ENCODE measurements at places on chromosomes 5 and 9. TPM values are rescaled to one million over a fixed set of nuclear protein-coding genes. Genes with fewer than 3 reads are reported as not detected.

- H3K27ac ChIP-seq = no peak overlapping the region
- H3K27me3 ChIP-seq = no peaks in the 10 kb centered on the region
- no peaks in the 10 kb centered on the region for H3K4me1 ChIP-seq
- no peak for DNase-seq
- no peaks in the 10 kb centered on the region for H3K36me3 ChIP-seq
Measured at GRCh38 chr5:167777746-167778145, 513.7 kb upstream of the WWC1 start.

- H3K27me3 ChIP-seq = peaks cover 8% of the 10 kb centered on the region
- no peak overlapping the region for H3K4me3 ChIP-seq
- H3K36me3 ChIP-seq = no peaks in the 10 kb centered on the region
- no peaks in the 10 kb centered on the region for H3K4me1 ChIP-seq
- no peak for DNase-seq
Measured at GRCh38 chr9:135692410-135692809, 6.9 kb downstream of the SOHLH1 start.

GRCh38 chr9:126533926-126534310 is 79.8 kb upstream of the LMX1B start:
- H3K4me1 ChIP-seq = peaks cover 25% of the 10 kb centered on the region
- H3K27me3 ChIP-seq = peaks cover 2% of the 10 kb centered on the region
- H3K4me3 ChIP-seq = no peak overlapping the region
- H3K36me3 ChIP-seq = no peaks in the 10 kb centered on the region

DNA sequence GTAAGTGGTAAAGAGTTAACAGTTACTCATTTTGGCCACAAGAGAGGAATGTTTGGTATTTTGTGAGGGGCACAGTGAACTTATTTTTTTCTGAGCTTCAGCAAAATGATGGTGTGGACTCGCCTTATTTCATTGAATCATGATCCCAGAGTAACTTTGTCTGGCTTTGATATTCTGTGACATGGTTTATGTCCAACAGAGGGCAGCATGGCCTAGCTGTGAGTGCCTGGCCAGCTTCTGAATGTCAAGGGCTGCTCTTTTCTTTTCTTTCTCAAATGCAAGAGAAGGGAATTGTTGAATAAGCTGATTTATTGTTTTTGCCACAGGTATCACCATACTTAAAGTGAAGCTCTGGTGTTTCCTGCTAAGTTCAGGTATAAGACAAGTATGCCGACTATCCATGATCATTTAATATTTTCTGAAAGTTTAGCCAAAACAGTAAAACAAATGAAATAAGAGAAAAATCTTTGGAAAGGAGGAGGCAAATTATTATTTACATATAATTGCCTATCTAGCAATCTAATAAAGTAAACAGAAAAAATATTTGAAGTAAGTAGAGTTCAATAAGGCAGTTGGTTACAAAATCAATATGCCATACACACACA is 31.7 kb downstream of the MRPL22 start:
- no peaks in the 10 kb centered on the region for H3K27me3 ChIP-seq
- H3K4me1 ChIP-seq = no peaks in the 10 kb centered on the region
- H3K36me3 ChIP-seq = peaks cover 25% of the 10 kb centered on the region

GRCh38 chr9:93205045-93205768 is 21.3 kb downstream of the WNK2 start:
- no peaks in the 10 kb centered on the region for H3K36me3 ChIP-seq
- peaks cover 5% of the 10 kb centered on the region for H3K4me1 ChIP-seq
- DNase-seq = no peak

GRCh38 chr5:149561848-149562247 is 10.6 kb upstream of the CSNK1A1 start:
- H3K36me3 ChIP-seq = no peaks in the 10 kb centered on the region
- H3K27me3 ChIP-seq = no peaks in the 10 kb centered on the region
- peaks cover 17% of the 10 kb centered on the region for H3K4me1 ChIP-seq

GRCh38 chr9:115117999-115118878 is at the start of gene TNC:
Gene TNC, minus strand, starts transcription at chr9:115118157. Its CDS starts 27,139 bp downstream, at chr9:115091018.
- no peak within 1 kb of the TSS for H3K27ac ChIP-seq
- H3K4me1 ChIP-seq = peaks cover 6% of the 10 kb centered on the region
- no peaks in the 10 kb centered on the region for H3K36me3 ChIP-seq
- H3K27me3 ChIP-seq = peaks cover 74% of the 10 kb centered on the region

DNA sequence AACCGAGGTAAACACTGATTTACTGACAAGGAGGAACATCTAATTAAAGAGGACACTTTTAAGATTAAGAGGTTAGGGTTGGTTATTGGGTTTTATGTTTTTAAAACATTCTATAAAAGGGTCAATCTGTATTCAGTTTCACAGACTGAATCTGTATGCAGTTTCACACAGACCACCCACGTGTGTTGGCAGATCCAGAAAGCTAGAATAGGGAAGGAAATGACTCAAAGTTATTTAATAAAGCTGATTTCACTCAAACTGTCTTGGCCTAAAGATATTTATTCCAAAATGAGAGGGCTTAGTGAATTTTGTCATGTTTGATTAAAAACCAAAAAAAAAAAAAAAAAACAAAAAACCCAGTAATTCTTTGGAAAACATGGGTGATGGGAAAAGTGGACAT is 140.2 kb downstream of the SLC24A2 start:
- no peaks in the 10 kb centered on the region for H3K36me3 ChIP-seq
- no peak overlapping the region for H3K27ac ChIP-seq
- no peak for DNase-seq
- H3K4me1 ChIP-seq = no peaks in the 10 kb centered on the region
- H3K27me3 ChIP-seq = peaks cover 4% of the 10 kb centered on the region

DNA sequence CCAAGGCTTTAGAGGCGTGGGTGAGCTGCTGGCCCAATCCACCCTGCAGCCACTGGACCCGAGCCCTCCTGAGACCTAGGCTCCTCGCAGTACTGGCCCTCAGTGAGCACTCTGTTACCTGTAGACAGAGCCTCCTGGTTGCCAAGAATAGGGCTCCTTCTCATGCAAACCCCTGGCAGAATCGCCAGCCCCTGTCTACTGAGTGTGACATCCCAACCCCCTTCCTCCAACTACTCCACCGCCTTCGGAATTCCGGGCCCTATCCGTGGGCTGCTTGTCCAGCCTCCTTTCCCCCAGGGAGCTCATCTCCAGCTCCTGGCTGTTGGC is 23.8 kb upstream of the COL5A1 start:
- no peaks in the 10 kb centered on the region for H3K4me1 ChIP-seq
- H3K27ac ChIP-seq = no peak overlapping the region
- no peak overlapping the region for H3K4me3 ChIP-seq
- DNase-seq = no peak

DNA sequence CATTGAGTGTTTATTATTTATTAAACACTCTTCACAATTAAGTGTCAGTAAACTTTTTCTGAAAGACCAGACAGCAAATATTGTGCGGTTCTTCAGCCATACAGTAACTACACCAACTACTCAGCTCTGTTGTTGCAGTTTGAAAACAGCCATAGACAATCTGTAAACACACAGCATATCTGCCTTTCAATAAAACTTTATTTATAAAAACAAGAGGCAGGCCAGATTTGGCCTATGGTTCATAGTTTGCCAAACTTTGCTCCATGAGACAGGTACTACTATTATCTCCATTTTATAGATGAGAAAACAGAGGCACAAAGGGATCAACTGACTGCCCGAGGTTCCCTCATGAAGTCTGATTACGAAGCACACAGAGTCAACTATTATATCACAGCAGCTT is 11.5 kb downstream of the ADAMTS12 start:
- H3K27me3 ChIP-seq = peaks cover 8% of the 10 kb centered on the region
- H3K4me3 ChIP-seq = no peak overlapping the region
- no peaks in the 10 kb centered on the region for H3K4me1 ChIP-seq
- no peak overlapping the region for H3K27ac ChIP-seq

- peak overlapping the region; percentile 92 for H3K27ac ChIP-seq
- H3K4me3 ChIP-seq = peak overlapping the region; percentile 65
- no peaks in the 10 kb centered on the region for H3K36me3 ChIP-seq
- no peaks in the 10 kb centered on the region for H3K27me3 ChIP-seq
Measured at GRCh38 chr9:131728961-131729360, 10.9 kb downstream of the RAPGEF1 start.

DNA sequence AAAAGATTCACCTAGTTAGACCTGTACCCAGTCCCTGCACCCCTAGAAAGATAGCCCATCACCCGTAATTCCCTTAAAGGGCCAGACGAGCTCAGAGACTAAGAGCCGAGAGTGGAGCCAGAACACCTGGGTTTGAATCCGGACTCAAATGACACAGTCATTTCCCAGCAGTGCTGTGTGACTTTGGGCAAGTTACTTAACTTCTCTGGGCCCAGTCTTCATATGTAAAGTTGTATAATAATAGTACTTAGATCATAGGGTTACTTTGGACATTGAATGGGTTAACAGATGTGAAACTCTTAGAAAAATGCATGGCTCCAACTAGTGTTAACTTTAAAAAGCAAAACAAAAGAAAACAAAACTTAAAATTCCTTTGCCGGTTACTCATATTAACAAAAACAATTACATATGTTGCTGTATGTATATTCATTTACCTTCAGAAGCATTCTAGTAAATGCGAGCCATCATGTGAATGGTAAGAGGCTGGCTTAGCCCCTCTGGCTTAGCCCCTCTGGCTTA is 40.4 kb upstream of the RASGRF2 start:
- peaks cover 7% of the 10 kb centered on the region for H3K36me3 ChIP-seq
- no peaks in the 10 kb centered on the region for H3K27me3 ChIP-seq
- peaks cover 10% of the 10 kb centered on the region for H3K4me1 ChIP-seq
- no peak overlapping the region for H3K4me3 ChIP-seq
- no peak overlapping the region for H3K27ac ChIP-seq

DNA sequence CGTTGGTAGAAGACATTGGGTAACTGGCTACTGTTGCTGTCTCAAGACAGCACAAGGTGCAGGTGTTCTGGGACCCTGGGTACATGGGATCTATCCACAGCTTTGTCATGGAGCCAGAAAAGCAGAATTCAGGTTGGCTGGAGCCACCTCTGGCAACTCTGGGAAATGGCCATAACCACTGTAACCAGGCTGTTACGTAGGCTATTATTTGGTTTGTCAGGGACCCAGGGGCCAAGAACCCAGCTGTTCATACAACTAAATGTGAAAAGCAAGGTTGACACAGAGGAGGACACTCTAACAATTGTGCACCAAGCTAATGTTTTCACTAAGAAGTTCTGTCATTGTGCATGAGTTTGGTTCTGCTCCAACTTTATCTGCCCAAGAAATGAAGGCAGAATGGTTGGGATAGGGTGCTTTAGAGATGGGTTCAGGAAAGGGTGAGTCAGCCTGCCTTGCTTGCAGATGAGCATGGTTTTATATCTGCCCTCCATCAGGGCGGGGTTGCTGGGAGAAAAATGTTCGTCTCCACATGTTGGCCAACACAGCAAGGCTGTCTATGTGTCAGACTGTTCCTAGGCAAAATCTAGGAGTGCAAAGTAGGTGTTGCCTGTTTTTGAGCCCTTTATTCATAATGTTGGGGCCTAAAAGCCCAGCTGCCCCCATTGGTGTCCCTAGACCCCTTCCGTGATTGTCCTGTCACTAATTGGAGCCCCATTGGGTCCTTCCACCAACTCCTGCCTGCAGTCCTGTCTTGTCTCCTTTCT is 131.3 kb upstream of the DAP start:
- no peak for DNase-seq
- no peaks in the 10 kb centered on the region for H3K4me1 ChIP-seq
- H3K4me3 ChIP-seq = no peak overlapping the region
- H3K27me3 ChIP-seq = peaks cover 7% of the 10 kb centered on the region
- H3K36me3 ChIP-seq = no peaks in the 10 kb centered on the region

DNA sequence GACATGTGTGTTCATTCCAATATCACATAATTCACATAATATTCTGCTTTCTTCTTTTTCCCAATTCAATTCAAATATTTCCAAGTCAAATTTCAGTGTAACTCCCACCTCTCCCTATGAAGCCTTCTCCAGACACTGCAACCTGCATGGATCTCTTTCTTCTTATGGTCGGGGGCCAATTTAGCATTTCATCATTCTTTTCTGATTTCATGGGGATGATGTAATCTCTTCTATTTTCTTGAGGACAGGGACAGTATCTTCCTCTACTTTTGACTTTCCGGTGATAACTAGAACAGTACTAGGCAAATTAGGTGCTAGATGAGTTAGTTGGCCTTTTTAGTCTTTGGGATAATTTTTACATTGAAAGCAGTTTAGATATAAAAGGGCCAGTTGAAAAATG is 92.7 kb downstream of the CARTPT start:
- no peak overlapping the region for H3K4me3 ChIP-seq
- peaks cover 11% of the 10 kb centered on the region for H3K27me3 ChIP-seq
- H3K36me3 ChIP-seq = no peaks in the 10 kb centered on the region
- no peak overlapping the region for H3K27ac ChIP-seq

- no peak overlapping the region for H3K4me3 ChIP-seq
- no peaks in the 10 kb centered on the region for H3K4me1 ChIP-seq
- no peak for DNase-seq
- no peaks in the 10 kb centered on the region for H3K36me3 ChIP-seq
- no peak overlapping the region for H3K27ac ChIP-seq
Measured at GRCh38 chr5:9188956-9189355, 356.9 kb downstream of the SEMA5A start.

GRCh38 chr5:143194206-143194605 is 209.3 kb downstream of the NR3C1 start:
- H3K27ac ChIP-seq = no peak overlapping the region
- no peak for DNase-seq
- H3K4me1 ChIP-seq = no peaks in the 10 kb centered on the region
- H3K27me3 ChIP-seq = no peaks in the 10 kb centered on the region
- peaks cover 23% of the 10 kb centered on the region for H3K36me3 ChIP-seq

DNA sequence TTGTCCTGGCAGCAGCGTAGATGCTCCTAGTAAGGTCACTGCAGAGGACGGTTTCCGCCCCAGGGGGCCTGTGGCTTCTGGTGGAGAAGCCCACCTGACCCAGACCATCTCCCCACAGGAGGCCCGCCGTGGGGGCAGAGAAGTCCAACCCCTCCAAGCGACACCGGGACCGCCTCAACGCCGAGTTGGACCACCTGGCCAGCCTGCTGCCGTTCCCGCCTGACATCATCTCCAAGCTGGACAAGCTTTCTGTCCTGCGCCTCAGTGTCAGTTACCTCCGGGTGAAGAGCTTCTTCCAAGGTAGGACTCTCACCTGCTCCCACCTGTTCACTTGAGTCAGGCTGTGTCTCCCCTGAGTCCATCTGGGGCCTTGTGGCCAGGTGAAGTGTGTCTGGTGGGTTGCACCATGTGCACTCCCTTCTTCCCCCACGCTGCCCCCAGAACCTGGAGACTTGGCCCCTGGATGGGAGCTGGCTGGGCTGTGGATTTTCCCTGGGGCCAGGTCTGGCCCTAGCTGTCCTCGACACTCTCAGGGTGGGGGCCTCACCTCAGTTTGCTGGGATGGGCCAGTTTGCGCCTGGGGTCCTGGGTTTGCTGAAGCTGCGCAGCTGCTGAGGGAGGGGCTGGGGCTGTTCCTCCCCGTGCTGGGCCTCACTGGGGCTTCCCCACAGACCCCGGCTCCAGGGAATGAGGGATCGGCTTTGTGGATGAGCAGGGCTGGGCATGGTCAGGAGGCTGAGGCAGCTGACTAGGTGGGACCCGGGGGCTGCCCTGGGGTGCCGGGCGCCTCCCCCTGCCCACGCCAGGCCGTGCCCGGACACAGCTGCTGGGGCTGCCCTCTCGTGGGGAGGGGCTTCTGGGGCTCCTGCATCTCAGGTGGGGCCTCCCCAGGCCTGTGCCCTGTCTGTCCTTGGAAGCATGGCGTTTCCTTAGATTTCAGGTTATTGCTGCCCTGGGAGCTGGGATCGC is 32.4 kb downstream of the AHRR start:
- H3K27me3 ChIP-seq = no peaks in the 10 kb centered on the region
- no peak overlapping the region for H3K4me3 ChIP-seq
- H3K4me1 ChIP-seq = no peaks in the 10 kb centered on the region
- H3K36me3 ChIP-seq = no peaks in the 10 kb centered on the region

The GPRIN1 gene
- 0.06 TPM for polyA plus RNA-seq

The FAT2 gene
- polyA plus RNA-seq = 0.03 TPM

The CEMIP2 gene
- polyA plus RNA-seq = 10.2 TPM

The EQTN gene
- not detected for polyA plus RNA-seq

The PIP5K1B gene
- polyA plus RNA-seq = 0.18 TPM

The RALGPS1 gene
- 1.8 TPM for polyA plus RNA-seq

The FCN2 gene
- polyA plus RNA-seq = not detected

The GABRA1 gene
- not detected for polyA plus RNA-seq

The ZNF658 gene
- 3.3 TPM for polyA plus RNA-seq

All from naive thymus-derived CD8-positive, alpha-beta T cell (primary cell).